Pulmonary artery endothelial cell (primary cell): ENCODE measurements at places on chromosomes 11 and 22. TPM values are rescaled to one million over a fixed set of nuclear protein-coding genes. Genes with fewer than 3 reads are reported as not detected.

Gene ASRGL1
- 62.6 and 134 TPM in 2 replicates for total RNA-seq

Gene BBOX1
- not detected in 2 replicates for total RNA-seq

Gene ARHGEF17
- total RNA-seq, result 13.0 and 24.2 TPM in 2 replicates

Gene SPON1
- not detected in 2 replicates for total RNA-seq

Gene NELL1
- total RNA-seq, result not detected in 2 replicates
